COLO829 (cell line): ENCODE measurements at places on chromosomes 6 and 20.
A peak's percentile ranks its signal among the peaks of the same experiment; 100 is the strongest.

GRCh38 chr20:47859278-47859677 is 74.0 kb upstream of the SULF2 start:
- DNase-seq, result no peak

DNA sequence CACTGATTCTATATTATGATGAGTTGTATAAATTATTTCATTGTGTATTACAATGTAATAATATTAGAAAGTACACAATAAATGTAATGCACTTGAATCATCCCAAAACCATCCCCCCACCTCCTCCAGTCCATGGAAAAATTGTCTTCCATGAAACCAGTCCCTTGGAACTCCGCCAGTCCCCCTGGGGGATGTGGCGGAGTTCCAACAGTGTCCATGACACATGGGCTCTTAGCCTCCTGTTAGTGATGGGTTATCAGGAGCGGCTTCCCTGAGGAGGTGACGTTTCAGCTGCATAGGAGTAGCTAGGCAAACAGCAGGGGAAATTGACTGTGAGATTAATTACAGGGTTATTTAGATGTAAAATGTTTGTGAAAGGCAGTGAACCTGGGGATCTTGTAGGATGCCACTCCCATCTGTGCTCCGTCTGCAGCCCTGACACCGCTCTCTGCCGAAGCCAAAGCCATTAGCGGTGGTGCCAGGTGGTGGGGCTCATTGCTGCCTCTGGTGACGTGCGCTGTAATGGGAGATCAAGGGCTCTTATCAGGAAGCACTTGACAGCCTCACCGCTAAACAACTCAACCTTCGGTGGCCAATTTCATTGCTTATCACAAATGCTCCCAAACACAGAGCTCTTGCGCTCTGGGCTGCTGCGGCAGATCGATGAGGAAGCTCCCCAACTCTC is 81.6 kb upstream of the MC3R start:
- DNase-seq, result no peak

- peak; percentile 91 for DNase-seq
Observed at GRCh38 chr20:50085481-50086365, 27.2 kb downstream of the UBE2V1 start.

DNA sequence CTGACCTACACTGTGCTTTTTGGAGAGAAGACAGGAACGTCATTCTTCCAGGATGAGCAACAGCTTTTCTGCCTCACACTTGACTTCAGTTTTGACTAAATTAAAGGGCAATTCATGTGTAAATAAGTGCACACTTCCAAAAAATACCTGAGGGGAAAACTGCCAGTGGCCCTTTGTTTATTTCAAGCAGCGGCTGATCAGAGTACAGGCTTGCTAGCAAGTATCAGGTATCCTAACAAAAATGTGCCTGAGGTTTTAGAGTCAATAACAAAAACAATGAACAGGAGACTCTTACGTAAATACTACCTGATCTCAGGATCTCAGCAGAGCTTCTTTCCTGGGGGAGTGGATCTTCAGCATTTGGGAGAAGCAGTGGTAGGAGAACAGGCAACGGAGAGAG is 12.4 kb downstream of the LY86 start:
- DNase-seq, result no peak

DNA sequence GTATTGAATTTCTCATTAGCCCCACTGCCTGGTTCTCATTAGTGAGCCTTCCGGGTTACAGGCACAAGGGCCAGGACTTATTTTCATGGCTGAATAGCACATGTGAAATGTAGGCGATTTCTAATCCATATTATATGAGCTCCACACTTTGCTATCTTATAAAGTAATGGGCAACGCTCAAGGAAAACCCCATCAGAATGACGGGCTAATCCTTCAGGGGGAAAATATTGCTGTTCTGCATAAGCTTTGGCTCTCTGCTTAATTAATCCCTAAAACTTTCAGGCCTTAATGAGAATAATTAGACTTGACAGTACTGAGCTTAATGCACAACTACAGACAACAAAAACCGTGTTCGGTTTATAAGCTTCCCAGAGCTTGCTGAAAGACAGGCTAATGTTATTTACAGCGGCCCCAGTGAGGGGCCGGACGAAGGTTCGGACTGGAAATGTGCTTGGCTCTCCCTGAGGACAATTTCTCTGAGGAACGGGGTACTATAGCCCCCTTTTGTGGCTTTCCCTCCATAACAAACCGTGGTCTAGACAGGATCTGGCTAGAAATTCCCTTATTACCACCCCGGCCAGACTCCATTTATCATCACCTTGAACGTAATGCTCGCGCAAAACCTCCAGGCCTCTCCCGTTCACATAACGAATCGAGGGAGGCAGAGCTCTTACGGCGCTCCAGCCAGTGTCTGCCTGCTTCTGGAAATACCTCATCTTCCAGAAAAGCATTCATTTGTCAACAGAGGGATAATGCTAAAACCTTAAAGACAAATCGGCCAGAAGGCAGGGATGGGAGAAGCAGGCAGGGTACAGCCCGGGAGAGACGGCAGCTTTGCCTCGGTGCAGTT is 164.5 kb downstream of the CD83 start:
- DNase-seq, result no peak

DNA sequence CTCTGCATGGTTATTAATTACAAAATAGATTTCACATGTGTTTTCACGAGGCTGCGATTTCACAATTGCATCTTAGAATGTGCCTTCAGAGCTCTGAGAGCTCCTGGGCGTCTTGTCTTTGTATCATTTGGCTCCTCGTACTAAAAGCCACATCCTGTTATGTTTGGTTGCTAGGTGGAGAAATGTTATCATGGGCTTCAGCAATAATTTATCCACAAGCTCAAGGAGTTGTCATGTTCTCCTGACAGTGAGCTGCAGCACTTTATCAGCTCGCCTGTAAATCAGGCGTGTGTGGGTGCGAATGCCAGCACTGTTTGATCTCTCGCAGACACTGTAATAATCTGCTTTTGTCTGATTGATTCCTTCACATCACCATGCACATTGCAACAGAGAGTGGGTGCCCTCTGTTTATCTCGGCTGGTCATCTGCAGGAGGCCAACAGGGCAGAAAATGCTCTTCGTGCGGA is 218.6 kb upstream of the ZFP64 start:
- no peak for DNase-seq

DNA sequence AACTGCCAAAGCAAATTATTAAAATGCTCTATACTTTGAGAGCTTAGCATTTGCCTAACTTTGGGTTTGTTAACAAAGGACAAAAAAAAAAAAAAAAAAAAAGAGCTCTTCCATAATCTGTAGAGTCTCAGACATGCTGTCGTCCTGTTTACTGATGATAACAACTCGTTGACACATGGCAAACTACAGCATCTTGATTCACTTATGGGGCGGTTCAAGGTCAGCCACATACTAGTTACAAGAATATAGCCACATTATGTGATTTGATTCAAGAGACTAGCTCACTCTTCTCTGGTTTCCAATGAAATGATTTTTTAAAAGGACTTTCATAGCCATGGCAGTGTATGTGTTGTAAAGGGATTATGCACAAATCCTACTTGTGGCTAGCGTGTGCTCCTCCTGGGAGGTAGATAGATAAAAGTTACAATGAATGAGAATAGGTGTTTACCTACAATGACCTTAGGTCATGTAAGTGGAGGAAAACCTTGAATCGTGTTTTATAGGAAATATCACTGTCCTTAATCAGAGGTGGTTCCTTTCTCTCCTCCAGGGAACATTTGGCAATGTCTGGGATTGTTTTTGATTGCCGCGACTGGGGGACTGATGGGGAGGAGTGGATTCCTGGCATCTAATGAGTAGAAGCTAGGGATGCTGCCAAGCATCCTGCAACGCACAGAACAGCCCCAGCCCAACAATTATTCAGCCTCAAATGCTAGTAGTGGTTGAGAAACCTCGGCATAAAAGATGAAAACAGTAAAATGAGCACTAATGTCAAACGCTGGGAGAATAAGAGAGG is 969.2 kb upstream of the SLC35B3 start:
- DNase-seq, result no peak

GRCh38 chr6:105677671-105678475 is 275.0 kb upstream of the PREP start:
- DNase-seq, result no peak

- DNase-seq, result no peak
Observed at GRCh38 chr6:45718131-45718530, 297.5 kb downstream of the CLIC5 start.

- no peak for DNase-seq
Observed at GRCh38 chr6:54188846-54189245, 77.6 kb downstream of the MLIP start.

GRCh38 chr6:79586548-79586947 is 44.6 kb upstream of the SH3BGRL2 start:
- no peak for DNase-seq

DNA sequence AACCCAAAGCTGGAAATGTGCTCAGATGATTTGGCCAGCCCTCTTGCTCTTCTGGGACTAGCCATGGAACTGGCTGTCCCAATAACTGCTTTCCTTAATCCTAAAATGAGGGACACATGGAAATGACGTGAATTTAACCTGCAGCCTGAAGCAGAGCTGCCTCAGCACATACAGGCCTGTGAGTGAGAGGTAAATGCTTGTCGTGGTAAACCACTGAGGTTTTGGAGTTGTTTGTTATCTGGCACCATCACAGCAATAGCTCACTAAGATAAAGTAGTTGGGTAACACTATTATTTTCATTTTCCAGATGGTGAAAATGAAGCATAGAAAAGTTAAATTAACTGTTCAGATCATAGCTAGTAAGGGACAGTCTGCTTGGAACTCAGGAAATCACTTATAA is 333.4 kb upstream of the CHD6 start:
- no peak for DNase-seq

GRCh38 chr20:62163986-62164762 is 18.7 kb upstream of the MTG2 start:
- no peak for DNase-seq

GRCh38 chr20:26163890-26164289 is 467.2 kb upstream of the ZNF337 start:
- peak; percentile 24 for DNase-seq

DNA sequence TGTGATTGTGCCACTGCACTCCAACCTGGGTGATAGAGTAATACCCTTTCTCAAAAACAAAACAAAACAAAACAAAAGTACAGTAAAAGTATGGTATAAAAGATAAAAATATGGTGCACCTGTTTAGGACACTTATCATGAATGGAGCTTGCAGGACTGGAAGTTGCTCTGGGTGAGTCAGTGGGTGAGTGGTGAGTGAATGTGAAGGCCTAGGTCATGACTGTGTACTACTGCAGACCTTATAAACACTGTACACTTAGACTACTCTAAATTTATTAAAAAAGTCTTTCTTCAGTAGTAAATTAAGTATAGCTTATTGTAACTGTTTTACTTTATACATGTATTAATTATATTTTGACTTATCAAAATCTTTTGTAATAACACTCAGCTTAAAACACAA is 46.0 kb downstream of the ZFP64 start:
- no peak for DNase-seq

GRCh38 chr20:26167499-26167898 is 470.8 kb upstream of the ZNF337 start:
- DNase-seq, result peak; percentile 8

DNA sequence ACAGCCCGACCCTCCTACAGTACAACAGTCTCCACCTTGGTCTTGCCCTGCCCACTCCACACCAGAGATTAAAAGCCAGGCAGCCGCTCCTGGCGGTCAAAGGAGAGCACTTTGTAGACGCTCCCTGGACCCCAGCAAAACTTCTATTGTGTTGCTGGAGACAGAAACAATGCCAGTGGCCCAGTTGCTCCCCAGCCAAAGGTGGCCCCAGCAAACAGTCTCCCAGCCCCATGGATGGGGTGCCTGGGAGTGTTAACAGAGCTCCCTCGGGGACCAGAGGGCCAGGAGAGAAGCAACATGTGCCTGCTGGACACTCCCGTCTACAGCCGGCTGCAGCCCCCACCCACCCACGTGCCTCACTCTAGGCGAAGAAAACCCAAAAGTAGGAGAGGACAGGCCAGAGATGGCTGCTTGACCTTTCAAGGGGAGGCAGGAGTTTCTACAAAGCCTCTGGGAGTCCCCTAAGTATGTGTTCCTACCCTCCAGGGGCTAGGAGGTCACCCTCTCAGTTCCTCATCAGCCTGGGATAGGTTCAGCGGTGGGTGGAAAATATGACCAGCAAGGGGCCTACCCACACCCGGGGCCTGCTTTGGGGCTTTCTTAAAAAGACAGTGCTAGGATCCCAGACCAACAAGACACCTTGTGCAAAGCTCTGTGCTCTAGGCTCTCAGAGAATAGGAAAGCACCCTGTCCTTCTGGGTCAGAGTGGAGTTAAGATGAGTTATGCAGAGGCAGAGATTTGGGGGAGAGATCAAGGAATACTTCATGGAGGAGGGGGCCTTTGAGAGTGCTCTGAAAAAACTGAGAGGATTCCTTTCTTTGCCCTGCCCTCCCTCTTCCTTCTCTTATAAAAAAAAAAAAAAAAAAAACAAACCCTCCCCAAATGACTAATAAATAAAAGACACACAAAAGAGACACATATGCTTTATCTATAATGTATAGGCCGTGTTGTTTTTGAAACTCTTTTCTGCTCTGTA is 19.0 kb upstream of the PREX1 start:
- no peak for DNase-seq

GRCh38 chr6:43746613-43747102 is 23.4 kb upstream of the VEGFA start:
- DNase-seq, result no peak

GRCh38 chr6:299104-299980 is 7.1 kb downstream of the DUSP22 start:
- no peak for DNase-seq

- DNase-seq, result no peak
Observed at GRCh38 chr20:10639077-10639736, 34.6 kb downstream of the JAG1 start.

- no peak for DNase-seq
Observed at GRCh38 chr6:89975991-89976693, 81.9 kb downstream of the GJA10 start.

GRCh38 chr6:45606831-45607400 is 229.2 kb upstream of the SUPT3H start:
- no peak for DNase-seq

- DNase-seq, result no peak
Observed at GRCh38 chr20:50845566-50846215, 50.8 kb downstream of the BCAS4 start.

DNA sequence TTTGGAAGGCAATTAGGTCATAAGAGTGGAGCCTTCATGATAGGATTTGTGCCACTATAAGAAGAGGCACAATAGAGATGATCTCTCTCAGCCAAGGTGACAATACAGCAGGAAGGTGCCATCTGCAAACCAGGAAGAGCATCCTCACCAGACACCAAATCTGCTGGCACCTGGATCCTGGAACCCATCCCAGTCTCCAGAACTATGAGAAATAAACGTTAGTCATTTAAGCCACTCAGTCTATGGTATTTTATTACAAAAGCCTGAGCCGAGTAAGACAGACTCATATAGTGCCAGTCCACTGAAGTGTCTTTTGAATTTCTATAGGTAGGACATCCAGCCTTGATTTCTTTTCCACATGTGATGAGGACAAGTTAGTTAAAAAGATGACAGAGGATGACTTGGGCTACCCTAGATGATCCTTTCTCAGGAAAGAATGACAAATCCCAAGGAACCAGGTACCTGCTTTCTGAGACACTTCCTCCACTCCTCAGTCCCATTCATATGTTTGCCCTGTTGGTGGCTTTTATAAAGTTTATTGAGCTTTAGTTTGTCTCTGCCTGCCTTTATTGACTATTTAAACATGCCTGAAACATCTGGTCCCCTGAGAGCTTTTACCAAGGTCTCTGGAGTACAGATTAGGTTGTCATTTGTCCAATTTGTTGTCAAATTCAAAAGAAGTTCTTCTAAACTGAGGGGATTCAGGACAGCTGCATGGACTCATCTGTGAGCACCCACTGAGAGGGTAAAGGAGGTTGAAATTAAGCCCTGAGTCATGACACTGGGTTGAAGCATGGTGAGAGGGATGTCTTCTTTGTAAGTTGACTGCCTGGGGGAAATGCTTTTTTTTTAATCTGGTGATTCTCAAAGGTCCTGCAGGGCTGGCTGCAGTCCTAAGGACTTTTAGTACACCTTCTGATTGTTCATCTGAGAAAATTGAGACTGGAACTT is 165.0 kb upstream of the PLCB4 start:
- no peak for DNase-seq
